ENCODE measurements at places on chromosomes 7 and 10.

DNA sequence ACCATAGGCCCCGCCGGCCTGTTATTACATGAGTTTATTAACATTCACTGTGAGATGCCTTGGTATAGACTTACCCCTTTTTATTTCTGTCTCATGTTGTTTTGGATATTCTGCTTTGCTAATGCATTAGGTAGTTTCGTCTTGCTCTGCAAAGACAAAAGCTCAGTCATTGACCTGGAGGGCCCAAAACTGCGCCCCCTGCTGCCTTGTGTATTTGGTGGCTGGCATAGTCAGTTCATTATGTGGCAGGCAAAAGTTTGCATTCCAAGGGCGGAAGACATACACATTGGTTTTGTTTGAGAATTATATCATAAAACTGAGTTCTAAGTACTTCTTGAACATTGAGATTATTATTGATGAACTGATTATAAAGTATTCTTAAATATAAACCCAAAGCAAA lies 372.5 kb downstream of the SDK1 start:
- peak; percentile 8 for DNase-seq

DNA sequence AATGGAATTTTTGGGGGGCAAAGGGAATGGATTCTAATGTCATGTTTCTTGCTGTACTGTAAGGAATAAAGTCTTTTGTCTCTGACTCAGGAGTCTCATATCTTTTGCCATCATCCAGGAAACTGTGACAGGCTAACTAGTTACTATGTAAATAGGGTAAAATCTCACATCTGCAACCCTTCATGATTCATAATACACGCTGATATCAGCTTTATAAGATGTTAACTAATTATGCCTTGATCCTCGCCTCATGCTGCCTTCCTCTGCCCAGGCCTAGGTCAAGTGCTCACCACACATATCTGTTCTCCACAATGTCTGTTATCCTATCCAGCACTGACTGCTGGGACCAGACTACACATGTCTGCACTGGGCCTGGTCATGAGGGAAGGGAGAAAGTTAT lies 81.3 kb upstream of the CXCL12 start:
- no peak for DNase-seq

- no peak for DNase-seq
Observed at GRCh38 chr10:70378122-70378521, 4.3 kb downstream of the LRRC20 start.

- DNase-seq = no peak
Observed at GRCh38 chr7:138630059-138630610, 71.0 kb downstream of the SVOPL start.

Data from AML-193 (cell line).